ENCODE measurements at places on chromosomes 3 and 15.

- no peak for DNase-seq
These were observed 88.0 kb downstream of the EDEM1 start for GRCh38 chr3:5275529-5275928.

DNA sequence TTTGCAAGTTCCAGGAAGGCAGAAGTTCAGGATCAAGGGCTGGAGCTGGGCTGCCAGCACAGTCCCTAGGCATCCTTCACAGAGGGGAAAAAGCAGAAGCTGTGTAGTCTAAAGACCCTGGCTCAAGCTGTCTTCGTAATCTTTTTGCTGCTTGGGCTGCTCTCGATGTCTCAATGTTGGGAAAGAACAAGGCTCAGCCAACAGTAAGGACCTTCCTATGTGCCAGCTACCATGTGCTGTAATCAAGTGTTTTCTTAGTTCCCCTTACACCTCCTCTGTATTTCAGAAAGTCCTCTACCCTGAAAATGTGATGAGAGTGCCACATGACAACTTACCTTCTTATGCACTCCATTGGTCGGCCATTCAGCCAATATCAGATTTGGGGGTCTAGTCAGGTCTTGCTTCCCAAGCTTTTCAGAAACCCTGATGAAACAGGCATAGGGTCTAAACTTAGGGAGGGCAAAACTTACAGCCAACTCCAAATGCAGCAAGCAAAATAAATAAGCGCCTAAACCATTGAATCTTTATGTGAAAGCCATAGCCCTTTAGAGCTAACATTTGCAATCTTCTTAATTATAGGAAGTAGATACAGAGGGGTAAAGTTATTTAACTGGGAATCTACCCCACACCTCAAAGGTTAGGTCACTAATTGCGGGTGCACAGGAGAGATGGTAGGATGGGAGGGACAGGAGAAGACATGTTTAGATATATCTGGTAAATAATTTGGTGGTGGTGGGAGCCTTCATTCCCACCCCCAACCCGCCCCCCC lies 1.2 kb upstream of the EDEM1 start:
- DNase-seq = no peak

DNA sequence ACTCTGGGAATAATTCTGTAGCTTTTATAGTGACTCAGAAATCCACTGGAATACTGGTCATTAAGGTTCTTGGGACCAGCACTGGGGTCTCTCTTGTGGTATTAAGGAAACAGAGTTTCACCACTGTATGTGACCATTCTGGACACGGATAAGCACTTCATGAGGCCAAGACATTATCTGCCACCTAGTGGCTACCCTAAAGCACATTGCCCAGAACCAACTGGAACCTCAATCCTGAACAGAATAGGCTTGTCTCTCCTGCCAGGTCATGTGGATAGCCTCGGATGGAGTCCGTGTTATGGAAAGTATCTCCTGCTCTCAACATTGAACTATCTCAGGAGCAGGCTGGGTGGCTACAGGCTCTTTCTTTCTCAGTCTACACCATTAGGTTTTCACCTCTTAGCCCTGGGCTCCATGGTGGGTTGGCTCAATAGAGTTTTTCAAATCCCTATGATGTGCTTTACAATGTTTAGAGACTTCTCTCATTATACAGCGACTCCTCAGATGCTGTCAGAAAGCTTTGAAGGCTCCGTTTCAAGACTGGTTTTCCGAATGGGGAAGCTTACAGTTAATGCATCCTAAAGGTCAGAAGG lies 167.6 kb upstream of the ST8SIA2 start:
- DNase-seq = peak; percentile 42

DNA sequence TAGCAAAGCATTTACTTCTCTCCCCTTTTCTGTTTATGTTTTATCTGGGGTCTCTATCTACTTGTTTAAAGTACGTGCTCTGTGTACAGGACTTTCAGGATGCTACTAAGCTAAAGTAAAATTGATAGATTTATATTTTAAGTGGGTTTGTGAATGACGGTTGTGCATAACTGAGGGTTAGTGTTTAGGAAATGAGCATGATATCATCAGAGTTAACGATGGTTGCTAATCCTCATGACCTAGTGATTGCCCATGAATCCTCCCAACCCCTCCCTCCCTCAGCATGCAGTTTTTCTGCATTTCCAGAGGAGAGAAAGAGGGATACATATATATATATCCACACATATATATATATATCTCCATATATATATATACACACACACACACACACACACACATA lies 957.2 kb downstream of the TUSC7 start:
- DNase-seq = no peak

DNA sequence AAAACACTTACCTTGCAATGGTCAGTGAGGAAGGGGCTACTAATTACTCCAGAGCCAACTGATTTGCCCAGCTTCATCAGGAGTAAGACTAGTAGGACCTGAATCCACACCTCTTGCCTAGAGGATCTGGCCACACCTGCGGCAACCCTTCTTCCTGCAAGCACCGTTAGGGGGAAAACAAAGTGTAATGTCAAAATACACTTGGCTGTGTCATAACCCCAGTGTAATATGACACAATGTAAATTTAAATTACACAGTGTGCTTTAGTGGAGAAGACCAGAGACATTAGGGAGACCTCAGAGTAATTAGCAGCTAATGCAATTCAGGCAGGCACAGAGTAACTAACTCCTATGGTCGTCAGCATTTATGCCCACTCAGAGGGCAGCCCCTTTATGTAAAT lies 308.5 kb upstream of the ARRDC4 start:
- DNase-seq = no peak

GRCh38 chr3:182490596-182491491 lies 302.5 kb upstream of the ATP11B start:
- peak; percentile 25 for DNase-seq

- DNase-seq = no peak
These were observed 20.0 kb downstream of the GRIP2 start for GRCh38 chr3:14520149-14520548.

- no peak for DNase-seq
These were observed 90.3 kb downstream of the MEX3B start for GRCh38 chr15:81955382-81956062.

- no peak for DNase-seq
These were observed 42.7 kb upstream of the PYGO1 start for GRCh38 chr15:55630858-55631257.

- DNase-seq = peak; percentile 71
These were observed 82.2 kb downstream of the C3orf70 start for GRCh38 chr3:185070491-185071286.

GRCh38 chr3:66144568-66145407 lies 76.0 kb upstream of the SLC25A26 start:
- no peak for DNase-seq

DNA sequence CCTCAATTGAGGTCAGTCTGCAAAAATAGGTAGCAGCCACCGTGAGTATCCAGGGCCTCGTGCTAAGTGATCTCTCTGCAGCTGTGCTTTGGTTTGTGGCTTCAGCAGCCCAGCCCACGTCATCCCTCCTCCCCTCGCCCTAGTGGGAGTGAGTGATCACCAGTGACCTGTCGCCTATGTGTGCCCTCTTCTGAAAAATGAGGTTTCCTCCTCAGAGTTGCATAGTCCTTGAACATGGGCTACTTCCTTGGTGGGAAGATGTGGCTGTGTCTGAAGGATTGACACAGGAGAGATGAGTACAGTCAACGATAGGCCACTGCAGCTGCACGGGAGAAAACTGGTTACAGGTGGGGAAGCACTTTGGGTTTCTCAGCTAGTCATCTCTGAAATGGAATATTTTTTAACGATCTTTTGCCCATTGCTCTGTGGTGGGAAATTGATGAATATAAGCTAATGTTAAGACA lies 144.8 kb upstream of the BHLHE40 start:
- DNase-seq = no peak

DNA sequence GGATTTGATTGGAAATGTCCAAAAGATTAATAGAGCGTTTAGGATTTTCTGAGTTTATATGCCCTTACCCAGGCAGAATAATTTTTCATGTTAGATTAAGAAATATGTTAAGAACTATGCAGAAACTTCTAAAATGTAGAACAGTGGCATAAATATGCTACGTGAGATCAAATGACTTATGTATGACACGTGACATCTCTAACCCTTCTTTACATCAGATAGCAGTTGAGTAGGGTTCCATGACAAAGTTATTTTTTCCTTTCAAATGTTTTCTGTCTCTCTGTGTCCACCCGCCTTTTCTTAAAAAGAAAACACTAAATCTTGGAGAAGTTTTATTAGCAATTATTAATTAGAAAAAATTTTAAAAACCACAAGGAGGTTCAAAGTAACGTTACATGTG lies 8.6 kb upstream of the TFG start:
- no peak for DNase-seq

GRCh38 chr3:58659051-58659675 lies 7.4 kb downstream of the FAM3D start:
- peak; percentile 77 for DNase-seq

- DNase-seq = no peak
These were observed 122.2 kb downstream of the SYNPR start for GRCh38 chr3:63400246-63400860.

DNA sequence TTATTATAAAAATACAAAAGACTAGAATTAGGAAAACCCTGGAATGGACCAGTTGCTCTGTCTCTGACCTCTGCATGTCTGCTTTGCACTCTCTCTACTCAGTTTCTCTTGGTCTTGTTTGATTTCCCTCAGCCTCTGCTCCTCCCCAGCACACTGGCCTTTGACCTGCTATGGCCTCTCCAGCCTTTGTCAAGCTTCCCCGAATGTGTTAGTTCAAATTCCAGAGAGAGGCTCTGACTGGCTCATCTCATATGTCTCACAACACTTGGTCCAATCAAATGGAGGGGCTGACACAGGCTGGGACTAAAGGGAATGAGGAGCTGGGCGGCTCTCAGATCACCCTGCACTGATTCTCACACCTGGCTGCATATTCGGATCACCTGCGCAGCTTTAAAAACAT lies 52.4 kb upstream of the CMTM8 start:
- peak; percentile 40 for DNase-seq

GRCh38 chr15:27210176-27210575 lies 239.2 kb downstream of the GABRG3 start:
- no peak for DNase-seq

GRCh38 chr3:129045675-129046036 lies 14.9 kb upstream of the GP9 start:
- peak; percentile 71 for DNase-seq

DNA sequence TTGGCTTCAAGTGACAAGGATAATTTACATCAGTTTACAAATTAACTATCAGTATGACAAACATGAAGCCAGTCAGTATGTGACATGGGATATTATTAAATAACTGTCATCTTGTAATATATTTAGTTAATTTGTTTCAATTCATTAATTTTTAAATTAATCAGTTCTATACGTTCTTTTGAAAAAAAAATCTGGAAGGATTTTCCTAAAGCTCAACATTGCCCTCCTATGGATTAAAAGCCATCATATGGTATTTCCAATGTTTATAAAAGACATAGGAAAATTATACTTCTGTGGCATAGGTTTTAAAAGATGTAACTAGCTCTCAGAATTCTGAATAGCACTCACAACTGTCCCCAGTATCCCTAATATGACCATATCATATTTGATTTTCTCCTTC lies 134.4 kb downstream of the PLOD2 start:
- DNase-seq = no peak

DNA sequence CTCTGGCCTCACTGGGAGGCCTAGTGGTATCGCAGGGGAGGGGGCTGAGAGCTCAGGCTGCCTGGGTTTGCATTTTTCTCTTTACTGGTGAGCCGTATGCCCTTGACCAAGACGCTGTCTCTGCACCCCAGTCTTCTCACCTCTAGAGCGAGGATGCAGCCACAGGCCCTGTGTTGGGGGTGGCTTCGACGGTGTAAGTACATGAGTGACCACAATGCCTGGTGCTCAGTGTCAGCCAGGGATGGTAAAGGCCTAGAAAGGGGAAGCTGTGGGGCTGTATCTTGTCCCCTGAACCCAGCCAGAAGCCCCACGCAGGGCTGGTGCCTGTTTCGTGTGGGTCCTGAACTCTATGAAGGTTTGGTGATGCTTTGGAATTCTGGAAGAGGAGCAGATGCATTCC lies 19.8 kb downstream of the SYNM start:
- DNase-seq = no peak

DNA sequence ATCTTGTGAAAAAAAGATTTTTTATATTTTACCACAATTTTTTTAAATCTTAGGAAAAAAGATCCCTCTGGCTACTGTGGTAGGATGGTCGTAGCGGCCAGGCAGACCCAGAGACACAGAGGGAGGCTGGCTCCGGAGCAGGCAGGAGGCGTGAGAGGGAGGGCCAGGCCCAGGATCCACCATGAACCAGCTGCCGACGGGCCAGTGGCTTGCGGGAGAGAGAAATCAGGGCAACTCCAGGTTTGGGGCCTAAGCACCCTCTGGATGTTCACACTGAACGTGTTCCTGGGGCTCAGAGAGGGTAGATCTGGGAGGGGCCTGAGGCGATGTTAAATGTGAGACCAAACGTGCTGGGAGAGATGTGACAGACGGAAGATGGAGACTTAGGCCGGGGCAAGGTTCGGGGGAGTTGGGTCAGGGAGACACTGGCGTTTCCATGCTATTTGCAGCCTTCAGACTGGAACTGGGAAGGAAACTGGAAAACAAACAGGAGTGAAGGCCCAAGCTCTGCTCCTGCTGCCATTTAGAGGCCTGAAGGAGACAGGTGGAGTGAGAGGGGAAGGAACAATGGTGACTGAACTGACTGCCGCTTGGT lies 1.6 kb upstream of the VILL start:
- no peak for DNase-seq
